SK-N-DZ (cell line): ENCODE measurements at places on chromosomes 2 and 18.

GRCh38 chr2:8408560-8409460 is 273.0 kb upstream of the ID2 start:
- DNase-seq, result no peak

DNA sequence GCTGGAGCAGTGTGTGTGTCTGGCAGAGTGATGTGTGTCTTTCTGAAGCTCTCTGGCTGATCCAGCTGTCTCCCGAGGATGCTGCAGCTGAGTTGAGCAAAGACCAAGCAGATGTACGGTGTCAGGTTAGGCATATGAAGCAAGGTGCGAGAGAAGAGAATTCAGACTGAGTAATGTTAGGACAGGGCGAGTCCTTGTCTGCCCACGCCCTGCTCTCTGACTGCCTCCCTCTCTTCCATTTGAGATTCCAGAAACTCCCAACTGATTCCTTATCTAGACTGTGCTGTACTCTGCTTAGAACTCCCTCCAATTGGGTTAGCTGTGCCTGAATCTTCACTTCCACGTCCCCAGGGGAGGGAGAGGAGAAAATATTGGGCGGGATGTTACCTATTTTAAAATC is 25.7 kb upstream of the LPIN1 start:
- no peak for DNase-seq

- DNase-seq, result no peak
These were observed 48.2 kb upstream of the KIDINS220 start for GRCh38 chr2:8885449-8886201.

GRCh38 chr2:44100351-44100750 is 68.3 kb upstream of the PPM1B start:
- no peak for DNase-seq

GRCh38 chr2:12180031-12180430 is 433.6 kb downstream of the LPIN1 start:
- no peak for DNase-seq
